Head of caudate nucleus (tissue), 42 donors: ENCODE measurements at places on chromosomes 5 and 9.

DNA sequence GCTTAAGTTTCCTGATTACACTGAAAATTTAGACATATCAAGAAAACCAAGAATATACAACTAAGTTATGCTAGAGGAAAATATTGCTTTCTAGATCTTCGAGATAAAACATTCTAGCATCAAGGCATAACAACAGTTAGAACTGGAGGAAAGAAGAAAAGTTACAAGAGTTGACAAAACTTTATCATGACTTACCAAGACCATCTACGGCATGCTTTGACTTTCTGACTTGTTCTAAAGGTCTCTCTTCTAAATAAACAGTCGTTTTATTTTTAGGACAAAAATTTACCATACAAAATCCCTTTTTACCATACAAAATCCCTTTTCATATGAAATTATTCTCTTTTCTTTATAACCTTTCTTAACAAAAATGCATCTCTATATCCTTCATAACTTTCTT, 1110.1 kb upstream of the CDH10 start:
- no peak for DNase-seq

DNA sequence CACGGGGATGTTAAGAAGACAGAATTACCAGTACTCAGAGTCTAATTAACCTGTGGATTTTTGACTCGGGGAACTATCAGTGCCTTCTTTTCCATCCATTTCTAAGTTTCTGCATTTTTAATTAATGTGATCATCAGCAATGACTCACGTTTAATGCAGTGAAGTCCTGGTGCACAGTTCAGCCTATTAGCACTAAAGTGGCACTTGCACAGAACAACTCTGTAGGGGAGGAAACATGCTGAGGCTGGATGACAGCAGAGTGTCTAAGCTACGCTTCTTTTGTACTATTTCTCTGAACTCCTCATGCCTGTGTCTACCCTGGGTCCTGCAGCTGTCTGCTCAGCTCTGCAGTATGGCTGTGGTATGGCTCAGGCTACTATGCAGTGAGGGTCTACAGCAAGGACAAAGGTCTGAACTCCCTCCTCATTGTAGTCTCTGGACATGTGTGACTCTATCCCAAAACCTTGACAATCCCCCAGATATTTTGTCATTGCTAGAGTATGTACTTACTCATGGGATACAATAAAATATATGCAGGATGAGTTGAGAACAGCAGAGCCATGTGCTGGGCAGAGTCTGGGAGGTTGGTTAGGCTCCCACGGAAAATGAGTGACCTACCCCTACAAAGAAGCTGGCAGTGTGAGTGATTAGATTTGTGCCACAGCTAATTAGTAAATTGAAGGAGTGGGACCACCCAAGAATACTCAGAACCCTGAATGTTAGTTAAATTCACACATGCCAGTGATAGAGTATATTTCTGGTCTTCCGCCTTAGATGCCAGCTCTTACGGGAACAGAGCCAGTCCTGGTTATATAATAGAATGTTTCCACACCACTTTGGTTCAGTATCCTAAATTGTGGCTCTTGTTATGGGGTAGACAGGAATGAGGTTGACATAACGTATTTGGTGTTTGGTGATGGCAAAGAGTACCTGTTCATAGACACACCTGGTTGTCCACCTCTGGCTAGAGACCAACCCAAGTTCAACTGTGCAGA, 148.0 kb downstream of the GHR start:
- no peak for DNase-seq

DNA sequence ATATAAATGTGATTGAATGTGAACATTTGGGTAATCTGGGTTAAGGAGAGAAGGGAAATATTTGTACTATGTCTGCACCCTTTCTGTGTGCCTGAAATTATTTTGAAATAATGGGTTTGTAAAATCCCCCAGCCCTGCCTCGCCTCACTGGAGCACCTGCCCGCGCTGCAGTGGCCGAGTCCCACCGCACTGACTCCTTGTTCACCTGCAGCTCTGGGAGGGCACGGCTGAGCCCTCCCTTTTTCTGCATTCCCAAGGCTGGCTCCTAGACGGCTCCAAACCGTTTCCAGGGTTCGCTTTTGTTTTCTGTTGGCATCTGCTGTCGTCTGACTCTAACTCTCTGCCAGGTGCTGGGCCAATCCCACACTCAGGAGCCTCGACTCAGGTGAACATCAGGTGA, 17.6 kb upstream of the PPP1R26 start:
- DNase-seq = no peak

GRCh38 chr9:92977279-92977678, 30.0 kb downstream of the FGD3 start:
- DNase-seq = no peak

- DNase-seq = no peak
Measured at GRCh38 chr5:154483654-154484392, 5.8 kb upstream of the HAND1 start.

- no peak for DNase-seq
Measured at GRCh38 chr5:148804393-148804792, 22.0 kb upstream of the ADRB2 start.

- no peak for DNase-seq
Measured at GRCh38 chr5:908172-908571, 15.5 kb downstream of the TRIP13 start.
